ENCODE measurements at places on chromosomes 7 and 10.

DNA sequence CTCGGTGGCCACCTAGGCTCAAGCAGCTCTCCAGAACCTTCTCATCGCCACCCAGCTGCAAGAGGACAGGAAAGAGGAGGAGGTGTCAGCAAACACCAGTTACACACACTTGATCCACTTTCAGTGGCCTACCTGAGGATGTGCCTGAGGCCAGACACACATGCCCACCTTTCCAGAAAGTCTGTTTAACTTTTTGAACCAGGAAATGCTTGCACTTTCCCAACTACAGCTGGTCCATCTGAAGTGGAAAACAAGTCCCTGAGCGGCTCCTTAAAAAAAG is 15.7 kb upstream of the CYREN start:
- no peak for DNase-seq

- DNase-seq, result no peak
These were observed 53.0 kb downstream of the GSDME start for GRCh38 chr7:24704311-24704710.

GRCh38 chr7:35605760-35606159 is 89.2 kb downstream of the HERPUD2 start:
- DNase-seq, result no peak

- no peak for DNase-seq
These were observed 31.4 kb upstream of the ZNF32 start for GRCh38 chr10:43680035-43680434.

GRCh38 chr7:129341816-129342806 is 92.1 kb upstream of the STRIP2 start:
- DNase-seq, result no peak

DNA sequence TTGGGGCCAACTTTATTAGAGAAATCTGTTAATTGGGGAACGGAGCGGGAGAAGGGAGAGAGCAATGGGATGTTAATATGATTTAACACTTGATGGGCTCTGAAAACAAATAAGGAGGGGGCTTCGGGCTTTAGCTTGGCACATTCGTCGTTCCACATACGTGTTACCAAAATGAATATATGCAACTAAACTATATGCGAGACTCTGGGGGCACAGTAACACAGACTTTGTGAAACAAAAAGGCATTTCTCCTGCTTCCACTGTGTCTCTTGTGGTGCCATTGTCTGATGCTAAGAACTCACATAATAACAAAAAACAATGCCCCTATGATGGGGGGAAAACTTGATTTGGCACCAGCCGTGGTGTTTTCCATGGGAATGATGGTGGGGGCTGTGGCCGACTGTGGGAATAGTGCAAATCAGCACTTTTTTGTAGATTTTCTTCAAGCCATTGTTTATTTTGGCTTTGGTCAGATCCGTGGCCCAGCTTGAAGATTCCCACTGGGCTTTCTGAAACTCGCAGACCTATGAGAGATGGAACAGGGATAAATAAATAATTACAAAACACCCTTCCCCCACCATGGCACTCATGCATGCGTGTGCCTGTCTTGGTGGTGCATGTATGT is 2.2 kb upstream of the MXI1 start:
- no peak for DNase-seq

GRCh38 chr10:23981520-23982309 is 227.2 kb upstream of the KIAA1217 start:
- DNase-seq, result no peak

- no peak for DNase-seq
These were observed 238.1 kb downstream of the BMPER start for GRCh38 chr7:34143402-34143801.

DNA sequence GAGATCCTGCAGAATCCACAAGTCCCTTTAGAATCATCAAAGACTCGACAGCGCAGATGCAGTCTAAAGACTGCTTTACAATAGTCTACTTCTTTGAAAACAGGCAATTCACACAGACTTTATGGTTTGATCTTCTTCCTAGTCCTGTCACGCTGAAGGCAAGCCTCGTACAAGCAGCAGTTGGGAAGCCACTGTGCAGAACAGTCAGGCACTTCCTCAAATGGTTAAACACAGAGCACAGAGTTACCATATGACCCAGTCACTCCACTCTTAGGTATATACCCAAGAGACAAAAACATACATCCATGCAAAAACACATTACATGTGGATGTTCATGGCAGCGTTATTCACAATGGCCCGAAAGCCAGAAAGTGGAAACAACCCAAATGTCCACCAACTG is 41.4 kb downstream of the LRRC20 start:
- no peak for DNase-seq

- DNase-seq, result no peak
These were observed 128.9 kb downstream of the CCDC3 start for GRCh38 chr10:12872577-12872976.

DNA sequence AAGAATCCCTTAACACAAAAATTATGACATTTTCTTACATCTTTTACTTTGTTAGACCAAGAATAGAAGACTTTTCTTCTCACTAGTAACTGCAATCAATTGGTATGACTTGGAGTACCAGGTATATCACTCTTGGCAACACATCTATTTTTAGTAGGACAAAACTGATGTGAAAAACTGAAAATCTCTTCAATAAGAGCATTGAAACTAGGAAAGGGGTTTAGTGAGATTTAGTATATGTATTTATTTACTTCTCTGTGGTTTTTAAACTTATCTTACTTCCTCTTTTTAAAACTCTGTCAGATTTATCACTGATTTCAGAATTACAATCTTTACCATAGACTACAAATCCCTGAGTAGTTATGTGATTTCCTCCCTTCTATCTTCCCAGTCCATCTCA is 366.2 kb downstream of the PCDH15 start:
- DNase-seq, result no peak

GRCh38 chr7:121016966-121017365 is 28.5 kb downstream of the CPED1 start:
- no peak for DNase-seq

DNA sequence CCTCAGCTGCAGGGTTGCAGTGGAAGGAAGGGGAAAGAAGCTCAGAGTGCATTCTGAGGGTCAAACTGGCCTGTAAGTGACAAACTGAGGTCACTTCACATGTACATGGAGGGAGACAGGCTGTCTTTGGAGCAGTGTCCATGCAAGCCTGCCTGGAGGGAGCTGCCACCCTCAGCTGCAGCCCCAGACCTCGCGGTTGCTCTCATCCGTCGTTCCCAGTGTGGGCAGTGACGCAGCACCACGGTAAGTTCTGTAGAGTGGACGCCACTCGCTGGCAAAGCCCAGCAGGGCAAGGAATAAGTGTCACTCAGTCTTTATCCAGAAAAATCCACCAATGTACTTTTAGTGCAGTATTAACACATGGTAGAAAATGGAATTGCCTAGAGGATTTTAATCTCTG is 225.7 kb downstream of the MGMT start:
- DNase-seq, result no peak

DNA sequence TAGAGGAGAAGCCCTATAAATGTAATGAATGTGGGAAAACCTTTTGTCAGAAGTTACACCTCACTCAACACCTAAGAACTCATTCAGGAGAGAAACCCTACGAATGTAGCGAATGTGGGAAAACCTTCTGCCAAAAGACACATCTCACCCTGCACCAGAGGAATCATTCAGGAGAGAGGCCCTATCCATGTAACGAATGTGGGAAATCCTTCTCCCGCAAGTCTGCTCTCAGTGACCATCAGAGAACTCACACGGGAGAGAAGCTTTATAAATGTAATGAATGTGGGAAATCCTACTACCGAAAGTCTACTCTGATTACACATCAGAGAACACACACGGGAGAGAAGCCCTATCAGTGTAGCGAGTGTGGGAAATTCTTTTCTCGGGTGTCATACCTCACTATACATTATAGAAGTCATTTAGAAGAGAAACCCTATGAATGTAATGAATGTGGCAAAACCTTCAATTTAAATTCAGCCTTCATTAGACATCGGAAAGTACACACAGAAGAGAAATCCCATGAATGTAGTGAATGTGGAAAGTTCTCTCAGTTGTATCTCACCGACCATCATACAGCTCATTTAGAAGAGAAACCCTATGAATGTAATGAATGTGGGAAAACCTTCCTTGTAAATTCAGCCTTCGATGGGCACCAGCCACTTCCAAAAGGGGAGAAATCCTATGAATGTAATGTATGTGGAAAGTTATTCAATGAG is 18.9 kb downstream of the RBAK start:
- no peak for DNase-seq

DNA sequence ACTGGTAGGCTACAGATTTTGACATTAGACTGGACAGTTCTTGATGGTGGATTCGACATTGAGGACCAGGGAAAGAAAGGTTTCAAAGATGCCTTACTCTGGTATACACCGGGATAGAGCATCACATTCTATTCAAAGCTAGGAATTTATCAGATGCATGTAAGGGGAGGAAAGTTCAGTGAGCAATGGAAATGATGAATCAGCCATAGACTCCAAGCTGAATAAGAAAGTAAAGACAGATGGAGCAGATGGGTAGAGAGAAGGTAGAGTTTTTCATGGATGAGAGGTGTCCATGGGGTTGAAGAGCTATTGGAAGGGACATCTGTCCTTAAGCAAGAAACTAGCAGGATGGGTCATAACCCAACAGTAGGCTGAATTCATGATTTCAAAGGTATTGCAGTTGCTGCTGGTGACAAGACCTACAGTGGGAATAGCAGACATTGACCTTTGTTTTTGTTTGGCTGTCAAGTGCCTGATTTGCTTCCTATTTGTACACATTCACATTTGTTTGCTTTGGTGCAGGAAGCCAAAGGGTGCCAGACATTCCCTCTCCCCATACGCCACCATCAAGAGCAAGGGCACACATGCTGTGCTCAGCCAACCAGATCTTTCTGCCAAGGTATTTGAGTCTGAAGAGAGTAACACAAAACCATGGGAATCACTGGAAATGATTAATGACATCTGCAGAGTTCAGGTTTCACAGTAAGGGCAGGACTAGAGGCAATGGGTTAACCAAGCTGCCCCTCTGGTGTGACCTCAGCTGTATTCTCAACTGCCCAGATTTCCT is 8.6 kb upstream of the CACUL1 start:
- no peak for DNase-seq

Data from stimulated activated CD4-positive, alpha-beta T cell treated with anti-CD3 and anti-CD28 coated beads, TNF-alpha, amount 100 ng/mL, for 4 hours (primary cell).